ENCODE measurements at places on chromosomes 5 and 9.

DNA sequence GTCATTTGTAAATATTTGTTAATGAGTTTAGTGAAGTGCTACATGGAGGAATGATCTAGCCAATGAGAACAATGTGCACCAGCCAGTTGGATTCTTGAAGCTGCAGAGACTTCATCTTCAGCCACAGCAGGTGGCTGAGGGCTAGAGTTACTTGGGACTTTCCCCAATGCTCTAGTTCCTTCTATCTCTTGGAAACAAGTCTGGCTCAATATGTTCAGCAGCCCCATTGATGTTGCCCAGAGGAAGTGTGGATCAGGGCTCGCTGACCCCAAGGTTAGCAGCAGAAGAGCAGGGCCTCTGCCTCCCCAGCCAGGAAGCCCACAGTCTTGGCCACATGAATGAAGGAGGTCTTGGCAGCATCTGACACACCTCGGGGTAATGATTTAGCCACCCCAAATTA is 117.5 kb downstream of the SLC1A3 start:
- DNase-seq = no peak

DNA sequence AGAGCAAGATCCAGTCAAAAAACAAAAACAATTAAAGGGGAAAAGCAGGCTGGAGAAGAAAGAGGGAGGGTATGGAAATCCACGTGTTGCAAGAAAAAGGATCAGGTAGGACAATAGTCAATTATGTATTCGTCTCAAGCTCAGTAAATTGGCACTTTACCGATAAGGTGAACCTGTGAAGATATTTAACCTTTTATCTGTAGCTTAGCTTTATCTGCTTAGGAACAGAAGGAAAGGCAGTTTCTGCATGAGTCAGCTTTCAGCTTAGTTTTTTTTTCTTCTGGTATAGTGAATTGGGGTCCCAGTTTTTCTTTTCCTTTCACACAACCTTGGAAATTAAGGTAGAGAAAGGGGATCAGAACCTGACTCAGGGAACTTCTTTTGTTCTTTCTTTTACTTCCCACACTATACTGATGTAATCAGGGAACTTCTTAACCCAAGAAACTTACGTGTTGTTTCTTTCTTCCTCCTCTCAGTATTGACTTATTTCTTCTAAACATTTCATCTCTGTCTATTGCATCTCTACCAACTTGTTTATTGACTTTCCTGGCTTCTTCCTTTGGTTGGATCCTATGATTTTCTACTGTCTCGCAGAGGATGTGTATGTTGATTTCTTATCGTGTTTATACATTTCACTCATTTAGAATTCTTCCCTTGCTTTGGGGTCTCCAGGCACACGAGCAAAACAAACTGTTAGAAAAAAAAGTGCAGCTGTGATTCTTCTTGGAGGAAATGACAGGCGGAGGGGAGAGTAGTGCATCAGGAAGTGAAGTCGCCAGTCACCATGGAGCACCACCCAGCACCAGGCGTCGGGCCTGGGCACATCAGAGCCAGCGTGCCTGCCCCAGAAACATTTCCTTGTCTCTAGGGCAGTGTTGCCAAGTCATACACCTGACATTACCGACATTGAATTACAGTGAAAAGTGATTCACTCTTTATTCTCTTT is 123.0 kb upstream of the LHFPL2 start:
- no peak for DNase-seq

DNA sequence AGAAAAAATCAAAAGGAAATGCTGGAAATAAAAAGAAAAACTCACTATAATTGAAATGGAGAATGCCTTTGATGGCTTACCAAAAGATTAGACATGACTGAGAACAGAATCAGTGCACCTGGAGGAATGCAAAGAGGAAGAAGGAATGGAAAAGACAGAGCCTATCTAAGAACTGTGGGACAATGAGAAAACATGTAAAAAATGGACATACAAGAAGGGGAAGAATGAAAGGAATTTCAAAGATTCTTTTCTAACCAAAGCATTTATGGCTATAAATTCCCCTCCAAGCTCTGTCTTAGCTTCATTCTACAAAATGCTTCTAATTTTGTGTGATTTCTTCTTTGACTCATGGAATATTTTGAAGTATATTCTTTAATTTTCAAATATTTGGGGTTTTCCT is 47.5 kb upstream of the CLK4 start:
- no peak for DNase-seq

DNA sequence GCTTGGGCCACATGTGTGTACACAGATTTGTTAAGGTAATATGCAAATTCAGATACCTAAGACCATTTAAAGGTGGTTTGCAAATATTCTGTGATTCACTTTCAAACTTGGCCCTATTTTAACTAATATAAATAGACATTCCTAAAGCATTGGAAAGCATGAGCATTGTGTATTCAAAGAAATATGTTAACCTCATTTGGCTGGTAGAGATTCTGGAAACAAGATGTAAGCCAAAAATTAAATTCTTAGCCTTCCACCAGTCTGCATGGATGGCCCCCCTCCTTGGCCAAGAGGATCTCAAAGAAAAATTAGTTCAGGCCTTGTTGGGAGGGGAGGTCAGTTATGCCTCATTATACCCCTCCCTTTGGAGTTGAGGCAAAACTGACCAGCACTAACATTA is 38.7 kb upstream of the C6 start:
- no peak for DNase-seq

DNA sequence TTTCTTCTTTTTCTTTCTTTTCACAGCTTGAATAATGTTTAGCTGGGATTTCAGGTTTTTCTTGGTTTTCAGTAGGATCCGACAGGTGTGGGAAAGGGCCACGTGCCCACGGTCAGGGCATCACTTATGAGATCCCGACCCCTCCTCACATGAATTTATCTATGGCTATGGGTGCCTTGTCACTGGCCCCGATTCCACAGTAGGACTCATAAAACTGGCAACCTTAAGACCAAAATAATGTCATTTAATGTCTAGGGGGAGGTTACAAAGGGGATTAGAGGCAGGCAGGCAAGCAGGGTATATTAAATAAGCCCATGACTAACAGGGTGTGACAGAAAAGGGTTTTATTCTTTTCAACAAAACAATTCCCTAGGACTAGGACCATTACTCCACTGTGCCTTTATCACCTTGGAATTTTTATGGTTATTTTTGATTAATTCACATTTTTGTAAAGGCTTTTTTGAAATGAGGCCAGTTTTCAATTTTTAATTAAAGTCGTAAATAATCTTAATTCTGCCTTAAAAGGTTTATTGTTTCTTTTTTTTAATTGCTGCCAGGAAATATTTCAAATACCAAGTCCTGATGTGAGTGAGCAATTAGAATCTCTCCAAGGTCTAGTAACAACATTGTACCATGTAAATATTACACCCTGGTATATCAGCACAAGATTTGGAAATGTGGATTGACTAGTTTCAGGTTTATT is 370.4 kb downstream of the GLIS3 start:
- no peak for DNase-seq

DNA sequence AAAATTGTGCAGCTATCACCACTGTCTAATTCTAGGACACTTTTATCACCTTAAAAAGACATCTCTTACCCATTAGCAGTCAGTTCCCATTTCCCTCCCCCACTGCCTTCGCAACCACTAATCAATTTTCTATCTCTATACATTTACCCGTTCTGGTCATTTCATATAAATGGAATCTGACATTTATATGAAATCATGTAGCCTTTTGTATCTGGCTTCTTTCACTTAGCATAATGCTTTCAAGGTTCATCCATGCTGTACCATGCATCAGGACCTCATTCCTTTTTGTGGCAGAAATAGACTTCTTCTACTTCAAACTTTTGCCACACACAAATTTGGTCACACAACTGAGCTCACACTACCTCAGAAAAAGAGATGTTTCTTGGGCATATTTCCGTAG is 32.2 kb downstream of the FRMPD1 start:
- no peak for DNase-seq

DNA sequence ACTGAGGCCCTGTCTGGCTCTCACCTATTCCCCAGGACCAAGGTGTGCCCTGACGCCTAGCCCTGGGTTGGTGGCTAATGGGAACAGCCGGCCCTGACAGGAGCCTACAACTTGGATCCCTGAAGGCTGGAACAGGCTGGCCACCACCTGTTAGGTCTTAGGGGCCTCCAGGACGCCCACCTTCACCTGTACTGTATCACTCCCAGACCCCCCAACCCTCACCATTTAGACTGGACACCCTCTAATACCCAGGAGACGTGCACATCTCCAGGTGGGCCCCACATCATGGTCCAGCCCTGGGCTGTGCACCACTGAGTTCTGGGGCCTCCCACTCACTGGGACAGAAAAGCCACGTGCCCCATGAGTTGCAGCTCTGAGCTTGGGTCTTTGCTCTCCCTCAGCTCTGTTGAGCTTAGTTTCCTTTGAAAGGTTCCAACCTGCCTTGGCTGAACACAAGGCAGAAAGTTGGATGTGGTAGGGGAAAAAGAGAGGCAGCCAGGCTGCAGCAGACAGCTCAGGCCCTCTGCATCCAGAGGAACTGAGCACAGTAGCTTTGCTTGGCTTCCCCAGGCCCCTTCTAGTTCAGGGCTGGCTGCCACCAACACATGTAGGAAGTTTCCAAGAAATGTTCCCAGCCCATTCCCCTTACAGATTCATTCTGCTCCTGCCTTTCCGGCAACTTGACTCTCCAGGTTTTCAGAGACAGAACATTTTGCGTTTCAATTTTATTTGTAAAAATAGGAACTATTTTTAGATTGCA is 116.8 kb upstream of the TBC1D2 start:
- no peak for DNase-seq
